CD4-positive, alpha-beta memory T cell (primary cell): ENCODE measurements at places on chromosomes 13 and 19. TPM values are rescaled to one million over a fixed set of nuclear protein-coding genes. Genes with fewer than 3 reads are reported as not detected.

DNA sequence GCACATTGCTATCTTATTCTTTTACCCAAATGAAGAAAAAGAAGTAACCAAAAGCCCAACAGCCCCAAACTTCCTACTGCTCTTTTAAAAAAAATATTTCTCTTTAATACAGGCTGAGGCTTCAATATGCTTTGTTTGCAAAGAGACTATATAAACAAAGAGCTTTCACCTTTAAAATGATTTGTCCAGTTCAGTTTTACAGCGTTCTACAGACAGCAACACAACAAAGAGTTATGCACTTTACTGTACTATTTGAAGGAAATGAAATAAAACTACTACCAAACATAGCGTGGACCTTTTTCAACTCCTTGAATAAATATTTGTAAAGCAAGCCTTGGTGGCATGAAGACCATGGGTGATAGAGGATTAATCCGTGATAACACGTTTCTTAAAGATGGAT lies 151.2 kb downstream of the FGF9 start:
- H3K4me1 ChIP-seq, result no peaks in the 10 kb centered on the region
- H3K4me3 ChIP-seq, result no peak overlapping the region
- H3K27me3 ChIP-seq, result no peaks in the 10 kb centered on the region

Gene KLC3
- total RNA-seq, result not detected

Gene NTF4
- total RNA-seq, result not detected

- H3K27me3 ChIP-seq, result no peaks in the 10 kb centered on the region
- no peak for DNase-seq
- no peak overlapping the region for H3K27ac ChIP-seq
- H3K4me1 ChIP-seq, result no peaks in the 10 kb centered on the region
- H3K4me3 ChIP-seq, result no peak overlapping the region
- H3K36me3 ChIP-seq, result no peaks in the 10 kb centered on the region
Observed at GRCh38 chr13:31418186-31418585, 218.4 kb downstream of the B3GLCT start.

DNA sequence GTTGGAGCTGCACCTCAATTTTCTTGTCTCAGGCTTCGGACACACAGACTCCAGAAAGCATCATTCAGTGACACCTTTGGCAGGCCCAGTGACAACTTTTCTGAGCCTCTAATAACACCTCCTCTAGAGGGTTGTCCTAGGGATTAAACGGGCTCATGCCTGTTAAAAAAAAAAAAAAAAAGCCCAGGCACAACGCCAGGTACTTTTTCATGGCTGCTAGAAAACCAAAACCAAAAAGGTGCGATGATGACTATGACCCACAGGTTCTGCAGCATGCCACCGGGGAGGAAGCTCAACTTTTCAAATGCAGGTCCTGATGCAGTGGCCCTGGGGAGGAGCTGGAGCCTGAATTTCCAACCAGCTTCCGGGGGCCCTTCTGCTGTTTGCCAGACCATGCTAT lies 184.2 kb downstream of the ABCC4 start:
- no peaks in the 10 kb centered on the region for H3K27me3 ChIP-seq
- no peaks in the 10 kb centered on the region for H3K36me3 ChIP-seq
- H3K4me1 ChIP-seq, result no peaks in the 10 kb centered on the region
- H3K27ac ChIP-seq, result no peak overlapping the region
- DNase-seq, result no peak
- no peak overlapping the region for H3K4me3 ChIP-seq
